ENCODE measurements at places on chromosomes 16 and 17. TPM values are rescaled to one million over a fixed set of nuclear protein-coding genes. Genes with fewer than 3 reads are reported as not detected.

GRCh38 chr16:84459533-84459894, 44.9 kb downstream of the MEAK7 start:
- DNase-seq: no peak

DNA sequence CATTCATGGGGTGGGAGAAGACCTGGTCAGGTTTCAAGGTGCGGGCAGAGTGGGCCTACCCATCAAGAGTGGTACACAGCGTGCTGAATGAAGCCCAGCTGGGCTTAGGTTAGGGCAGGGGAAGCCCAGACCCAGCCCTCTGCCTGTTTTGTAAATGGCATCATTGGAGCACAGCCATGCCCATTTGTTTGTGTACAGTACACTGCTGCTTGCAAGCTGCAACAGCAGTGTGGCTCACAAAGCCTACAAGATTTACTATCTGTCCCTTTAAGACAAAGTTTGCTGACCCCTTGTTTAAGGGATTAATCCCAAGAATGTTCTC, 230.1 kb upstream of the TNRC6C start:
- DNase-seq: no peak

- DNase-seq: peak; percentile 3
Measured at GRCh38 chr16:21302454-21302853, 24.4 kb upstream of the CRYM start.

DNA sequence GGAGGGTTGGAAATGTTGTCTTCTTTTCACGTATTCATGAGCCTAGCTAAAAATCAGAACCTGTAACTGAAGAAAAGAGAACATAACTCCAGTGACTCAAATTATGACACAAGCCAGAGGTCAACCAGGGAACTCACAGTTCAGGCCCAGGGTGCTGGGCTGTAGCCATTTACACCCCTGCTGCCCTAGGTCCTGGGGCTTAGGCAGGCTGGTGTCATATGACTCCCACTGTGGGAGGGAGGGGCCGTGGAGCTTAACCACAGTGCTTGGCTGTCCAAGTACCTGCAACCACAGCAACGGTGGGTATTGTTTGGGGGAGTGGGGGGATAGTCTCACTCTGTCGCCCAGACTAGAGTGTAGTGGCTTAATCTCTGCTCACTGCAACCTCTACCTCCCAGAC, 71.1 kb upstream of the AMZ2 start:
- no peak for DNase-seq

SPATA22 gene
- 0.23 TPM for polyA plus RNA-seq

- DNase-seq: peak; percentile 60
Measured at GRCh38 chr17:55433029-55433628, 11.5 kb upstream of the MMD start.

DPEP3 gene
- not detected for polyA plus RNA-seq

GRCh38 chr17:8522577-8522976, 86.9 kb downstream of the NDEL1 start:
- no peak for DNase-seq

- DNase-seq: no peak
Measured at GRCh38 chr17:43461185-43461584, 22.6 kb upstream of the DHX8 start.

DNA sequence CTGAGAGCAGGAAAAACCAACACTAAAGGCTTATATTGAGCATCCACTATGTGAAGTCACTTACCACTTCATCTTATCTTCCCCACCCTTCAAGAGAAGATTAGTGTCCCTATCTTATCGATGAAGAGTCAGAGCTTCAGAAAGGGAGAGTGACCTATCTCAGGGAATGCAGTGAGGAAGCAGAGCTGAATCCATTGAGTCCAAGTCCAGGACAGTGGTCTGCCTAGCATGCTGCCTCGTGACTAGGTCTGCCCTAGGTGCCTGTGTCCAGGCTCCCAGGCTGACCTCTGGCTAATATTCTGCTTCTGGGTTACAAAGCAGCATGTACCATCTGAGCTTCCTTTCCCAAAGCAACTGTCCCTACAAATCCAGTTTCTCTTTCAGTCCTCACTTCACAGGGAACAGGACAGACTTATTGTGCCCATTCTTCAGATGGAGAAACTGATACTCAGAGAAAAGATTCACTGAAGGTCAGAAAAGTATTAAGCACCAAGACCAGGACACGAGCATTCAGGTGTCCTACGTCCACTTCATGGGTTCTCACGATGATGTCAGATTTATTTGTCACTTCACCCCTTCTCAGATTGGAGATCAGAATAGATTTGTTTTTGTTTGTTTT, 13.3 kb upstream of the FZD2 start:
- DNase-seq: no peak

DNA sequence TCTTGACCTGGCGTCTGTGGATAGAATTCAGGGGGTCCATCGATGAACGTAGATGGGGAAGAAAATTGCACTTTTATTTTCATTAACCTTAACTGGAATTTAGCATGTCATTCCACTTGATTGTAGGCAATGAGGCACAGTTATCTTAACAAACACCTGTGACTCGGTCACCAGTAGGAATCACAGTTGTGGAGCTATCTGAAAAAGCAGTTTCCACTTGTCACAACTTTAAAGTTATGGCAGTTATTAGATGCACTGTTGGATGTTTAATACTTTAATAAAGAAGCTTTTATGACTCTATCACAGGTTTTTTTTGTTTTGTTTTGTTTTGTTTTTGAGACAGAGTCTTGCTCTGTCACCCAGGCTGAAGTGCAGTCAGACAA, 83.7 kb upstream of the LGALS9 start:
- no peak for DNase-seq

ZSCAN10 gene
- polyA plus RNA-seq: not detected

DNAH3 gene
- not detected for polyA plus RNA-seq

TPPP3 gene
- polyA plus RNA-seq: 2.4 TPM

DNA sequence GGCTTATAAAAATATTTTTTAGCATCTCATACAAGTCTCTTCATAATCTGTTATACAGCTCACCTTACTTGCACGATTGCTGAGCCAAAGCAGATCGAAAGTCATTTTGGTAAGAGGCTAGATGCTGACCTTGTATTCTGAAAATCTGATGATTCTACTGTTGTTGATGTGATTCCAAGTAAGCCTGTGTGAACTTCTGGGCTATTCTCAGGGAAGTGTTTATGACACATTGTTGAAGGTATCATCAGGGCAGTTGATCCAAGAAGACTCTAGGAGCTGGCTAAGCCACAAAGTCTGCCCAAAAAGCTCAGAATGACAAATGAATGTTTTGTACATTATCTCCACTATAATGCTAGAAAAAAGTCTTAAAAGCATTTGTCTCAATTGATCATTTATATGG, 16.0 kb downstream of the OMG start:
- no peak for DNase-seq

DNA sequence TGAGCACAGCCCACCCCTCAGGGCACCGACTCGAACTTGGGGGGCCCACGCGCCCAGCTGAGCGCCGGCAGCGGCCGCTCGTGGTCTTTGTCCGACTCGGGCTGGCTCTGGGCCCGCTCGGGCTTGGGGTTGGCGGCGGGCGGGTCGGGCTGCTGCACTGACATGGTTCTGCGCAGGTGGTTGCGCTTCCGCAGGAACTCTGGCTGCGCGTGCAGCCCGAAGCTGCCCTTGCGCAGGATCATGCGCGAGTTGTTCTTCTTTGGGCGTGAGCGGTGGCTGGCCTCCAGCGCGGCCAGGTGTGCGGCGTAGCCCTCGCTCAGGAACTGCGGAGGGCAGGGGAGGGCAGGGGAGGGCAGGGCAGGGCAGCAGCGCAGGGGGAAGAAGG, 11.1 kb downstream of the PIMREG start:
- DNase-seq: peak; percentile 17

GRCh38 chr16:83609178-83609577, 198.6 kb upstream of the HSBP1 start:
- DNase-seq: no peak

- DNase-seq: no peak
Measured at GRCh38 chr16:49556249-49556605, 182.6 kb downstream of the C16orf78 start.

DNA sequence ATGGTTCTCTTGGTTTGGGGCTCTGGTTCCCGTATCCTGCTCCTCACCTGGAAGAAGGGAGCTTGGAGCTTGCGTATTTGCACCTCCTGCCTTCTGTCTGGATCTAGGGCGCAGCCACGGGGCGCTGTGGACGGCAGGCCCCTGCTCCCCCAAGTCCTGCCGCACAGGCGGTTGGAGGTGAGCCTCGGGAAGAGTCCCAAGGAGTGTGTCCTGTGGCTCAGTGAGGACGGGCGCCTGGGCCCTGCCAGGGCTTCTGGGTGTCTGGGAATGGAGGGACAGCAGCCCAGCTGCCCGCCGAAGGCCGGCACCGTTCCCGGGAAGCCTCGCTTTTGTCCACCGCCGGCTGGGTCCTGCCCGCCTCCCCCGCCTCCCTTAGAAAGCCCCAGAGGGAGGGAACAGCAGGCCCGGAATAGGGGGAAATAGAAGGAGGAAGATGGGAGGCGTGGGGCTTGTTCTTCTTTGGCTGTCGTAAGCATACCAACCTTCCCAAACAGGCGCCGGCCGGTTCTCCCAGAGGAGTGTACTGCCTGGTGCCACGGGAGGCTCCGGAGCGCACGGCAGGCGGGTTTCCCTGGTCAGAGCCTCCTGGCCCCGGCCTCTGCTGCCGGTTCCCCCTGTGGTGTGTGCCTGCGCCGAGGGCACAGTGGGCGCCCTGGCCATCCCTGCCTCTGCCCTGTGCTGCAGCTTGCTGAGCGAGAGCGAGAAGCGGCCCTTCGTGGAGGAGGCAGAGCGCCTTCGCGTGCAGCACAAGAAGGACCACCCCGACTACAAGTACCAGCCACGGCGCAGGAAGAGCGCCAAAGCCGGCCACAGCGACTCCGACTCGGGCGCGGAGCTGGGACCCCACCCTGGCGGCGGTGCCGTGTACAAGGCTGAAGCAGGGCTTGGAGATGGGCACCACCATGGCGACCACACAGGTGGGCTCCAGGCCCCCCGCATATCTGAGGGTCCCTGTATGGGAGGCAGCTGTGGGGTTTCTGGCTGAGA, 1.8 kb downstream of the SOX8 start:
- DNase-seq: no peak

DNA sequence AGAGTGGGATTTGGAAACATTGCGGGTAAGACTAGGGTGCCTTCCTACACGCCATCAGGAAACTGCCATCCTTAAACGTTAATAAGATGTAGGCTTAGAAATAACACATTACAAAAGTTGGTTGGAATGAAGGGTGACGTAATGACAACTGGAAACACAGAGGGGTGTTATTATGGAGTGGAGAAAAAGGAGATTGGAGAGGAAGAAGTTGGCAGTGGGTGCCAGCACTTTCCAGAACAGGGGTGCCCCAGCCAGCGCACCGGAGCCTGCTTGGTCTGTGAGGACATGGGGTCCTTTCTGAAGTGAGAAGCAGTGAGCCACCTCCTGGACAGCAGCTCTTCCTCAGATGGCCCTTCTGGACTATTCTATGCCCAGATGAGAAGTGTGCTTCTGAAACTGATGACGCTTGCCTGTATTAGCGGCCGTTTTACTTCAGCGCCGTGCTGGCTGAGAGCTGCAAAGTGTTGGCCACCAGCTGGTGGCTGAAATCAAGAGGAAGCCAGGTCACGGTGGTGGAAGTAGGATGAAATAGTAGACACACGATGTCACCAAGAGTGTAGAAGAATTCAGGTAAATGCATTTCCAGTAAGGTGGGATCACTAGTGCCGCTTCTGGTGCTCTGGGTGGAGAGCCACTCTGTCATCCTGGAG, 244.8 kb downstream of the NTN1 start:
- DNase-seq: no peak

OR2C1 gene
- polyA plus RNA-seq: 0.05 TPM

TMEM238L gene
- not detected for polyA plus RNA-seq

DNA sequence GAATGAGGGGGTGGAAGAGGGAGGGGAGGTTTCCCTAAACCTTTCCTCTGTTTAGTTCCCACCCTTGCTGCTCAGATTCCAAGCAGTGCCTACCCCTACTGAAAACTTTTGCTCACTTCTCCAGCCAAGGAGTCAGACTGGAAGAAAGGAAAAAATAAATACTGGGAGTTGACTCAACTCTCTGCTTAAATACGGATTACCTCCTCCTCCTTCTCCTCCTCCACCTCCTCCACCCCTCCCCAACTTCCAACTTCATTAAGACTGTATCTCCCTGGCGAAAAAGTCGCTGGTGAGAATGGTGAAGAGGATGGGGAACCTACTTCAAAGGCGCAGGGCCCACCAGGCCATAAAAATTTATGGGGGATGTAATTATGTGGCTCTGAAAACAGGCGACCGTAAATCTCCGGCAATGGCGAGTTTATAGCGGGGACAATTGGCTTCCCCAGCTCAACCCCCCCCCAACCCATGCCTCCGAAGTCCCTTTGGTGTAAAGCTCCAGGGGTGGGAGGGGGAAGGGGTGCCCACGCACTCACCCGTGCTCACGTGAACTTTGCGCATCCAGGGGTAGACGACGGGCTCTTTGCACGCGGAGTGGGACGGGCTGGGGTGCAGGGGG, 712 bp downstream of the HOXB4 start:
- DNase-seq: peak; percentile 84

KRT27 gene
- polyA plus RNA-seq: not detected
